SIG-M5 (cell line): ENCODE measurements at places on chromosomes 13 and 19.

- DNase-seq = no peak
Measured at GRCh38 chr19:3798137-3798536, 12.0 kb upstream of the MATK start.

GRCh38 chr19:34172661-34173192 is 423 bp downstream of the LSM14A start:
- no peak for DNase-seq

- no peak for DNase-seq
Measured at GRCh38 chr19:8721334-8721733, at the start of gene OR2Z1. Gene OR2Z1 (plus strand): TSS chr19:8721634. CDS start chr19:8731029, 9,395 bp downstream.

GRCh38 chr13:75309981-75310580 is 171.9 kb downstream of the TBC1D4 start:
- DNase-seq = no peak

DNA sequence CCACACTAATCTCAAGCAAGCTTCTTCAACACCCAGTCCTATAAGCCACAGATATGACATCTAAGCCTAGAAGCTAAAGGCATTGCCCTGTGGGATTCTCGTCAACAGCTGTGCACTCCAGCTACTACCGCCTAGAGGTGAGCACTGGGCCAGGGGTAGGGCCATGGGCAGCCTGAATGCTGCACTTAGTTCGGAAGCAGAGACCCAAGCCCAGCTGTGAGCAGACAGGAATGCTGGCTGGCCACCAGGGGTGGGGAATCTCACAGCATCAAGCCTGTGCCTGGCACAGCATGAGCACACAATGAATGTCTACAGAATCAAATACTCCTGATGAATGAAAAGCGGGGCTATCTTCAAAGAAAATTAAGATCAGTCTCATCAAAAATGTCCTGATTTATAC is 167.5 kb upstream of the UBL3 start:
- DNase-seq = no peak

GRCh38 chr19:1787116-1787515 is 25.0 kb downstream of the ATP8B3 start:
- DNase-seq = no peak

DNA sequence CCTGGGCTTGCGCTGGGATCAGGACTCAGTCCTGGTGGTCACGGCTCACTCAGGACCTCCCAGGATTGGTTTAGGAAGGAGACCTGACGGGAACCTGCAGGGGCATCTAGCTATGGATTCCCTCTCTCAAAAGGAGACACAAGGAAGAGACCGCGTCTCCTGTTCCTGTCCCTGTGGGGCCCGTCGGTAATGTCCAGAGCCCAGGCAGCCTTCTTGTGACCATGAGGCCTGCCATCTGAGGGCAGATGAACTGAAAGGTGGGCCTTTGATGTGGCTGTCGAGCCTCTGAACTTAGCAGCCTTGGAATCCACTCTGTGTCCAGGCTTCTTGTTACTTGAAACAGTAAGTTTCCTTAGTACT is 31.5 kb upstream of the MIER2 start:
- DNase-seq = no peak

DNA sequence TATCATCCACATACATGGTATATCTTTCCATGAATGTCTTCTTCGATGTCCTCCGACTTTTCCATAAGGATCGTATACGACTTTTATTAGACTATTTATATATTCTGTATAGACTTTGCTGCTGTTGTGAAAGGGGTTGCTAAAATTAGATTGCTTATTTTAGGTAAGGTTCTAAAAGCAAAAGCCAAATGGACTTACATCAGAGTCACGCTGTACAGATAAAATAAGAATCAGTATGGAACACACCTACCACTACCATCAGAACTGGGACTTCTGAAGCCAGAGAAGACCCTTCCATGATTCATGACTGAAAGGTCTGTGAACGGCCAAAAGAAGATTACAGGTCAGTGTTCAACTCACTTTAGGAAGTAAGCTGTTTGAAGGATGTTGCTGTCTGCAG is 8.9 kb downstream of the ANKRD27 start:
- DNase-seq = no peak

DNA sequence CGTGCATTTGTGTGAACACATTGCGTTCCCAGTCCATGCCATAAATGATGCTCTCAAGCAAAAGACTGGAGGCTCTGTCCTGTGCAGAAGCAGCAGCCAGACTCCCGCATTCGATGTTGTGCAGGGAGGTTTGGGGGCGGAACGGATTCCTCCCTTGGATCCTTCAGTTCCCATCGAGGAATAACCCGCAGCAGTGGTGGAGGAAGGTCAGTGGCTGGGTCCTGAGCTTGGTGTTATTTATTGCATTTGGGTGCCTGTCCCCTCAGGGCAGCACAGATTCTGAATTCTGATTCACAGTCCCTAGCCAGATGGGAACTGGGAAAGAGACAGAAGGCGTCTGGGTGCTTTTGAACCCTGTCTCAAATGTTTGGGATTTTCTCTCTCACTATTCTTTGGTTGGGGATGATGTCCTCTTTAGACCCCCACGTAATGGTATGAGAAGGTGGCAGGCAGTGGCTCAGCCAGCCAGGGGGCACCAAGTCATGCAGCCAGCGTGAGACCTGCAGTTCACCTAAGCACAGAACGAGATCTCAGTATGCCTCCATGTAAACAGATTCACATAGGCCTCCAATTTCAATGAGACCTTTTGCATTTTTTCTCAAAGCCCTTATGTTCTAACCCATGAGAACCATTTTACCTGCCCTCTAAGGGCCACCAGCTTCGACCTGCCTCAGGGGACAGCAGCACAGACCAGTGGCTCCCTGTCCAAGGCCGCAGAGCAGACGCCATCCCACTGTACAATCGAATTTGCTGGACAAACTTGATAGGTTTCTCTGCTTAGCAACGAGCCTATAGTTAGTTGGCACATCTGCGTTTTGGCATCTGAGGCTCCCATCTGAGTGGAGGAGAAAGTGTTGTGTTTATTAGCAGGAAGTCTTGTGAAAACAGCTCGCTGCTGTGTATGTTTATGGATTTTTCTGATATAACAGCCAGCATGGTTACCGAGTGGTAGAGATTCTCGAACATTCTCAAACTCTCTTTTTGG is 17.8 kb downstream of the KCTD15 start:
- DNase-seq = no peak

DNA sequence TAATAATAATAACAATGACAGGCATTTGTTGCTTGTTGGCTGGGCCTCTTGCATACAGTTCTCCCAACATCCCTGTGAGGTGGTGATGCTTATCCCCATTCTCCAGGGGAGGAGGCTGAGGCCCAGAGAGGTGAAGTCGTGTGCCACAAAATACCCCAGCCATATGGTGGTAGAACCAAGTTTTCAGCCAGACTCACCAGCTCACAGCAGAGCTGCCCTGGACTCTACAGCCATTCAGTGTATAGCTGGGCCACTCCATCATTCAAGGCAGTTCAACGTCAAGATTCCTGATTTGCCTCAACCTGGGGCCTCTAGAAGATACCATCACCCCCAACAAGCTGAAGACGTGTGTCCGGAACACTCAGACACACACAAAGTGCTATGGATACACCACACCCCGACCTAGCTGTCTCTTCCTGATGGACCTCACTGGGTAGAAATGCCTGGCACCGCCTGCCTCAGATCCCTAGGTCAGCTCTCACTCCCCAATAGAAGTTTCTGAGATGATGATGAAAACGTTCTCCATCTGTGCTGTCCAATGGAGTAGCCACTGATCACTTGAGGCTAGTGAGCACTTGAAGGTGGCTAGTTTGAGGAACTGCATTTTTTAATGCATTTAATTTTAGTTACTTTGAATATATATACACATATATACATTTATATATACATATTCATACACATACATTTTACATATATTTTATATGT is 4.3 kb upstream of the CEACAM19 start:
- no peak for DNase-seq

- DNase-seq = no peak
Measured at GRCh38 chr13:91372911-91373310, 25.4 kb downstream of the MIR17HG start.

GRCh38 chr19:33224694-33225457 is 774 bp downstream of the SLC7A10 start:
- DNase-seq = no peak

DNA sequence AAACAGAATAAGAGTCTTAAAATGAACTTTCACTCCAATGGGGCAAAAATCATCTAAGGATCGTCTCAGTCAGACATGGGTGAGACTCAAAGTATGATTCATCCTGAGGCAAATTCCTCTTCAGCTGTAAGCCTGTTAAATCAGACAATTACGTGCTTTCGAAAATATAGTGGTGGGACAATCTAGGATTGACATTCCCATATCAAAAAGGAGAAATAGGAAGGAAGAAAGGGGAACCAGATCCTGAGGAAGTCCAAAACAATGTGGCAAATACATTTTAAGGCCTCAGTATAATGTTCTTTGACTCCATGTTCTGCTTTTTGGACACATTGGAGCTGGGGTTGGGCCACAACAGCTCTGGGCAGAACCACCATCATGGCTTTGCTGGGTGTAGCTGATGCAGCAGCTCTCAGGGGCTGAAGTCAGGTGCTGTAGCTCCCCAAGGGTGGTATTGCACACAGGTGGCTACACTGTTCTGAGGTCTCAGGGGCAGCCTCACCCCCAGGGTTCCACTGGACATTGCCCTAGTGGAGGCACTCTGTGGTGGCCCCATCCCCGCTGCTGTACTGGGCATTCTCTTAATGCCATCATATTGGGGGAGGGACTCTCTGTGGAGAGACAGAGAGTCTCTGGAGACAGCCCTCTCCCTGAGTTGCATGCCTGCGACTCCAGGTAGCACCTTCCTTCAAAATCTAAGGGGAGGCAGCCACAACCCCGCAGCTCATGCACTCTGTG is 5.7 kb upstream of the FPR3 start:
- no peak for DNase-seq

DNA sequence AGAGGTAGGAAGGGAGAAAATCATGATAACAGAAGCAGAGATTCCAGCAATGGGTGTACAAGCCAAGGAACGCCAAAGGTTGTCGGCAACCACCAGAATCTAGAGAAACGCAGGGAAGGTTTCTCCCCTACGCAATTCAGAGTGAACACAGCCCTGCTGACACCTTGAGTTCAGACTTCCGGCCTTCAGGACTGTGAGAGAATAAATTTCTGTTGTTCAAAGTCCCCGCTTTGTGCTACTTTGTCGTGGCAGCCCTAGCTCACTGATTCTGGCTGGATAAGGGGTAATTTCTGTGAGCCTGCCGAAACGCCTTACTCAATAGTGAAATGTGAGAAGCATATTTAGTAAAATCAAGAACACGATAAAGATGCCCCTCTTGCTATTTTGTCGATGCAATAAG is 5.3 kb upstream of the CLEC4G start:
- no peak for DNase-seq

- DNase-seq = no peak
Measured at GRCh38 chr13:60590800-60591747, 194.1 kb downstream of the TDRD3 start.

GRCh38 chr13:49220036-49220855 is at the start of gene MLNR:
Gene MLNR (plus strand): TSS chr13:49220338. CDS start chr13:49220338, 0 bp downstream.
- no peak for DNase-seq

- no peak for DNase-seq
Measured at GRCh38 chr13:73467125-73467524, 408.3 kb downstream of the KLF5 start.

DNA sequence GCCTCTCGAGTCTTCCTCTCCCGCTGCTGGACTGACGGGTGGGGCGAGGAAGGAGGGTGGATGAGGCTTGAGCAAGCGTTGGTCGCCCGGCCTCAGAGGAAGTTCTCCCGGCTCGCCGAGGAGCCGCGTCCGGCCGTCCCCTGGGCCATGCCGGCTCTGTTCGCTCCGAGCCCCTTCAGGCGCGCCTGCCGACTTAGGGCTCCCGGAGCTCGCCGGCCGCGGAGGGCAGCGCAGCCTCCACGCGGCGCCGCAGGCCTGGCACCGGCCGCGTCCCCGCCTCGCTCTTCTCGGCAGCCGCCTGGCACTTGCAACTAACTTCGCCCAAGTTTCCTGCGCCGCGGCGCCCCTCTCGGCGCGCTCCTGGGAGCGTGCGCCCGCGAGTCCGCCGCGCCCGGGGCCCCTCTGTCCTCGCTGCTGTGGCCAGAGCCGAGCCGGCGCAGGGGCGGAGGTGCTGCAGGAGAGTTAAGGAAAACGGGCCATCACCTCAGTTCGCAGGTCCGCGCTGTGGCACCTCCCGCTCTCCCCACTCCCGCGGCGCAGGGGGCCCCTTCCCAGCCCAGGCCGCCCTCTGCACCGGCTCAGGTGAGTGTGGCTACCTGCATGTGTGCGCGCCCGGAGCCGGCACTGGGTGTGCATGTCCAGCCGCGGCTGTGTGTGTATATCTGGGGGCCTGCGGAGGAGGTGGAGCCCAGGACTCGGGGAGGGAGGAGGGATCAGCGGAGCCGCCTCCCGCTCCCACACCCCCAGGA is 641 bp upstream of the SOX21 start:
- no peak for DNase-seq

GRCh38 chr13:32989942-32990341 is 26.3 kb upstream of the KL start:
- DNase-seq = no peak

GRCh38 chr13:69306766-69307165 is 800.9 kb upstream of the ATXN8OS start:
- DNase-seq = no peak

DNA sequence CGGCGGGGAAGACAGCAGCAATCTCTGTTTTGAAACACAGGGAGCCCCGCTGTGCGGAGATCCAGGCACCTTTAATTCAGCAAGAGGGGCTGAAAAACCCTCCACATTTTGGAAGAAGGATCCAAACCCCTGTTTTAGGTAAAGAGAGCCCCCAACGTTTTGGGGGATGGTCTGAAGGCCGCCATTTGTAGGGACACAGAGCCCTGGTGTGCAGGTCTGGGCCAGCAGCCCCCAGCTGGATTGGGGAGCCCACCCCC is 3.5 kb upstream of the HOOK2 start:
- no peak for DNase-seq

DNA sequence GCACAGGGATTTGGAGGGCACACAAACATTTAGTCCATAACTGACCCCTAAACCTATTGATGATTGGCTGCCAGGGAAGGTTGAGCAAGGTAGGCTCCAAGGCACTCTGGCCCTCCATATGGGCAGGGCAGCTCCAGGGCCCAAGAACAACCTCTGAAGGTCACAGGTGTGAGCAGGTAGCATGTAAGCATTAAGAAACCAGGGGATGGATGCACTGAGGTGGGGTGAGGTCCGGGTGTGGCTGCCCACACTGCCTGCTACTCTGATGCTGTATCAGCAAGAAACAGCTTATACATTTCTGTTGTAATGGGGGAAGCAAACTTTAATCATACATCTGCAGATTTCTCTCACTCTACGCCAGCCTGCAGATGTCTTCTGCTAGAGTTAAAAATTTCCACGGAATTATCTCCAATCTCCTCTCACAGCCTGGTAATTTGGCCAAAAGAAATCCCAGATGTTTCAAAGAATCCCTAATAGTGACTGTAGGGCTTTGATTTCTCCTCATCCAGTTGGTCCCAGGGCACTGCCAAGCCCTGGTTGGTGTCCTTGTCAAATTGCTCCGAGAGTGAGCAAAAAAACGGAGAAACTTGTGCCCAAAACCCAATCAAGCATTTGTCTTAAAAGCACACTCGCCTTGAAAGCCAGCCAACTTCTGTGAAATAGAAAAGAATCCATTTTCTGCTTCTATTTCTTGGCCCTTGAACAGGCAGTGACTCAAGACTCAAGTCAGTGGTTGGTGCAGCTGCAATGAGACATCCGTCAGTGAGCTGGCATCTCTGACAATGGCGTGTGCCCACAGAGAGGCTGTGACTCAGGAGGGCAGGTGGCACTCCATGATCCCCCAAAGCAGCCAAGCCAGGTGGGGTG is 72.5 kb upstream of the MRI1 start:
- no peak for DNase-seq

GRCh38 chr13:26601669-26602068 is 44.2 kb downstream of the WASF3 start:
- no peak for DNase-seq
